ENCODE measurements at places on chromosomes 5 and 9.

DNA sequence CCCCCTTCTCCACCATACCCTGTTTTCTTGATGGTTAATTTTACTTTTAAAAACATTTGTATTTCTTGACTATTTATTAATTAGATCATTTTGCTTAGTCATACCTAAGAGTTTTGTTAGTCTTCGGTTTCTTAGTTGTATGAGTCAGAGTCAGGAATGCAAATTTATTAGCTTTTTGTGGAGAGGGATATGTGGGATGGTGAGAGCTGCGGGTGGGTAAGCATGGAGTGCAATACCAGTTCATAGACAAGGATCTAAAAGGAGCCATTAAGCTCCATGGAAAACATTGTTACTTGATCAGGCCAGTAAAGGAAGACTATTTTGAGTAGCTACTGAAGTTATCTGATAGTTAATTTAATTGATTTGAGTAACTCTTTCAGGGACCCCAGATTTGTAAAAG lies 77.5 kb downstream of the ZSWIM6 start:
- DNase-seq = no peak

DNA sequence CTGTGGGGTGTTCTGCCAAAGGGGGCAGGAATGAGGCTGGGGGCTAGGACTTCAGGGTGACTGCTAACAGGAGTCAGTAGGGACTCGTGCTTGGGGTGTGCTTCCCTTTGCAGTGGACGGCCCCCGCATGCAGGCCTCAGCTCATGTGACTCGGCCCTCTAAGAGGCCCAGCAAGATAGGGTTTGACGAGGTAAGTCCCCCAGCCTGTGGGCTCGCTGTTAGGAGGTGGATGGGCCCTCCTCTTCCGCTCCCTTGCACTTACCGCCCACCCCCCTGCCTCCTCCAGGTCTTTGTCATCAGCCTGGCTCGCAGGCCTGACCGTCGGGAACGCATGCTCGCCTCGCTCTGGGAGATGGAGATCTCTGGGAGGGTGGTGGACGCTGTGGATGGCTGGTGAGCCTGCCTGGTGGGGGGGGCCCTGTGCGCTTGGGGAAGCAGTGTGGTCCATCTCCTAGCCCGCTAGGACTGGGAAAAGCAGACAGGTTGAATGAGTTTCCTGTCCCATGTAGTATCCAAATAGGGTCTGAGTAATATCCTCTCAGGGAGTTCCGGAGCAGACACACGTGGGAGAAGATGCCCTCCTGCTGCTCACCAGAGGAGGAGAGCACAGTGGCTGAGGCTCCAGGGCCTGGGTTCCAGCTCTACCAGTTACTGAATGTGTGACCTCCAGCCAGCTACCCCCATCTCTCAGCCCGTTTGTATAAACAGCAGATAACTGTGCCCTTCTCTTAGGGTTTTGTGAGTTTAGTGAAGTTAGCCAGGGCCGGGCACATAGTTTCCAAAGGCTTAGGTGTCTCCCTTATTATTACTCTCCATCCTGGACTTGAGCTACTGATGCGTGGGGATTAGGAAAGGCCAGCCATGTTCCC lies 8.2 kb downstream of the CERCAM start:
- DNase-seq = no peak

- DNase-seq = no peak
Measured at GRCh38 chr5:101643794-101644193, 652.3 kb downstream of the SLCO4C1 start.

DNA sequence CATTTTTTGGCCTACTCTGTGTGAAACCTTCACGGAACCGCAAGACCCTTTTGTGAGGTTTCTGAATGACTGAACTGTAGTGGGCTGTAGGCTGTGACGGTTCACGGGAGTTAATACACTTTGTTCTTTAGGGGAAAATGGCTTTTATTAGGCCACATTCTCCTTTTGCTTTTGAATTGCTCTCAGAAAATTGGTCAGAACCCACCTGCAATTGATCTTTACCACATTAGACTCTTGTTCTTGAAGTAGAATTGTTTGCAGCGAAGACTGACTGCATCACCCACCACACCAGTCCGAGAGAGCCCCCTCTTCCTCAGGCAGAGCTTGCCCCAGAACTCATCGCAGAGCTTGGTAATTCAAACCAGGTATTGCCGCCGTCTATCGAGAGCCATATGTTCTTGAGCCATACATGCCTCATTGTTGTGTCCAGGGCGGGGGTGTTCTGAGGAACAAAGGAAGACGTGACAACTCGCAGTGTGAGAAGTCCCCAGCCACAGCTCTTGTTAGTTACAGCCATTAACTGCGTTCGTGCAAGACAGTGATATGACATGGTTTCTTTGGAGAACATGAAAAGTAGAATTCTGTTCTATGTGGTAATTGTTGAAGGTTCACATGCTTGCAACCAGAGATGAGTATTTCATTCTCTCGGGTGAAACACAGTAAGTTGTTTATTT lies 166.4 kb upstream of the OTULINL start:
- DNase-seq = no peak

DNA sequence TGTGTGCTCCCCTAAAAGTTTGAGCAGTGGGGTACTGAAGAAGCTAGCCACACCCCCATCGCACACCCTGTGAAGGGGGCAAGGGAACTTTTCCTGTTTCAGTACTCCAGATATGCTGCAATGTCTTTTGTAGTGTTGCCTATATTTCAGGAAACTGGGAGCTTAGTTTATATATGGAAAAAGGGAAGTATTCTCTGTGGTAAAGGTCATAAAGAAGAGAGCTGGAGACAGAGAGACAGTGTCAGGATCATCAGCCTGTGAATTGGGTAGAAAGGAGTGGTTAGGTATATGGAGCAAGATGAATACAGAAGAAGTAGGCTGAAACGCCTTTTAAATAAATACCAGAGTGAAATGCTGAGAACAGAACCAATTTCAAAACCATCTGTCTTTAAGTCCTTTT lies 82.2 kb upstream of the C9orf72 start:
- DNase-seq = no peak

GRCh38 chr5:171533153-171533552 lies 113.7 kb downstream of the FGF18 start:
- DNase-seq = no peak

Measured in NCI-H345 (cell line).